Activated CD8-positive, alpha-beta memory T cell treated with anti-CD3 and anti-CD28 coated beads for 48 hours (primary cell): ENCODE measurements at places on chromosomes 3 and 15.

GRCh38 chr3:133674290-133674919 is 12.7 kb upstream of the TOPBP1 start:
- DNase-seq = no peak

- DNase-seq = no peak
These were observed 36.0 kb downstream of the LDHAL6B start for GRCh38 chr15:59242649-59243048.

- DNase-seq = no peak
These were observed 75.8 kb downstream of the SNRK start for GRCh38 chr3:43362183-43362582.

GRCh38 chr3:27138005-27138404 is 231.2 kb downstream of the NEK10 start:
- no peak for DNase-seq

DNA sequence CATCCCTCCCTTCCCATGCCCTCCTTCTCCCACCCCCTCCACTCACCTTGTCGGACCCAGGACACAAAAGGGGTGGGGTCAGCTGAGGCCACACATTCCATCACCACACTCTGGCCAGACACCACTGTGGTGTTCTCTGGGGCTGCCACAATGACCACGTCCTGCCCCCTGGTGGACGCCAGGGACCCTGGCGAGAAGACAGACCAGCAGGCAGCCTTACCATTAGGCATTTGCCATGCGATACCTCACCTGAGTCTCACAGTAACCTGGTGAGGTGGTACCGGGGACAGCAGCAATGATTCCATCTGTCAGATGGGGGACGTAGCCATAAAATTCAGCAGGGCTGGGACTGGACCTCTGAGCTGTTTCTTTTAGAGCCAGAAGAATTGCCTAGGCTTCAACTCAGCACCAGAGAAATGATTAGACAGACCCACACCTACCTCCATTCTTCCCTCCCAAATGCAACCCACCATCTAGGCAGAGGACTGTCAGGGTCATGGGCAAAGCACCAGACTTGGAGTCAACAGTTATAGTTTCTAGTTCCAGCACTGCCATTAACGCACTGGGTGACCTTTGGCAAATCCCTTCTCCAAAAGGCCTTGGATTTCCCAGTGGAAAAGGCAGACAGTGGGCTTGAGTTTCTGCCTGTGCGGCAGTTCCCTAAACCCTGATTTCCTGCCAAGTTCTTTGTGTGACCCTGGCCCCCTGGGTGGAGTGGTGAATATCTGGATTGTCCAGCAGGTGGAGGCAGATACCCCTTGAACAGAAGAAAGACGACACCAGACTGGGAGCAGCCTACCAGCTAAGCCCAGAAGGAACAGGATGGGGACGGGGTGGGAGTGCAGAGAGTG is 21.8 kb downstream of the IGDCC4 start:
- DNase-seq = peak; percentile 26

DNA sequence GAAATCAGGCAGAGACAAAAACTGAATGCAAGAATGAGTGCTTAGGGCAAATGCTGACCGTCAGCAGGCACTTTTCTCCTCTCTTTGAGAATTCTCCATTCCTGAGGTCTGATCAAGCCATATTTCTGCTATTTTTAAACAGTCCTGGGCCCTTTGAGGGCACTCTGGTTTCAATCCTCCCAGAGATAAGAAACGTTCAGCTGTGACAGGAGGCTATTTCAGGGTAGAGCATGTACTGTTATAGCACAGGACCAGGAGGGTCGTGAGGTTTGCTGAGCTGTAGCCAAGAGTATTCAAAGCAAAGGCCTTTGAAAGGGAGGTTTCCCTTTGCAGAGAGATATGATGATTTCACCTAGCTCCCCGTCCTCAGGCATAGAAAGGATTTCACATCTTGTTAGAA is 39.6 kb upstream of the PDZRN3 start:
- DNase-seq = no peak
